ENCODE measurements at places on chromosomes 4 and X.

DNA sequence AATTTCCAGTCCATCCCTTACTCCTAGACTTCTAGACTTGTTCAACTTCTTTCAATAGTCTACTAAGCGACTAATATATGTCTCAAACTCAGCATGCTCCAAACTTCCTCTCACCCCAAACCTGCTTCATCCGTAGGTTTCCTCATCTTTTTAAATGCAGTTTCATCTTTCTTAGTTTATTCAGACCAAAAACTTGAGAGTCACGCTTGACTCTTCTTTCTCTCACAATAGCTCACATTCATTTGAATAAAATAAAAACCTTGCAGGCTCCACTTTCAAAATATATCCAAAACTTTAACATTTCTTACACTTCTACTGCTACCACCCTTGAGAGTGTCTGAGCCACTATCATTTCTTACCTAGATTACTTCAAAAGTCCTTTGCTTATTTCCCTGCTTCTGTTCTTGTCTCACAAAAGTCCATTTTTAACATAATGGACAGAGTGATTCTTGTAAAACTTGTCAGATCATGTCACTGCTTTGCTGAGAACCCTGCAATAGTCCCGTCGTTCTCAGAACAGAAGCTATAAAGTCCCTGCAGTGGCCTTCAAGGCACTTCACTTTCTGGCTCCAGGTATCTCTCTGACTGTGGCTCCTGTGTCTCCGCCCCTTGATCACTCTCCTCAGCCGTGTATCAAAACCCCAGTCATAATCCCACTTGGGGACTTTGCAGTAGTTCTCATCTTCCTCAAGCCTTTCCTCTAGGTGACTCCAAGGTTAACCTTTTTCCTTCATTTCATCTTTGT lies 167.6 kb downstream of the ARHGAP24 start:
- DNase-seq: no peak

- no peak for DNase-seq
Measured at GRCh38 chrX:116694046-116694445, 231.3 kb upstream of the CT83 start.

DNA sequence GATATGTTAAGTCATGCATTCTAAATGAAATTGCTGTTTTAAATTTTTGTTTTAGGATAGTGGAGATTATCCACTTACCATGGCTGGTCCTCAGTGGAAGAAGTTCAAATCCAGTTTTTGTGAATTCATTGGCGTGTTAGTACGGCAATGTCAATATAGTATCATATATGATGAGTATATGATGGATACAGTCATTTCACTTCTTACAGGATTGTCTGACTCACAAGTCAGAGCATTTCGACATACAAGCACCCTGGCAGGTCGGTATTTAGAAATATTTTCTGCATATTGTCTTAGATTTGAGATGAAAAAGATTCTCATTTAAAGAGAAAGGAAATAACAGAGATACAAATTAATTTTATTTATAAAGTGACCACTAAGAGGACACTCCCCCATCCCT lies 83.6 kb downstream of the STAG2 start:
- DNase-seq: no peak

- DNase-seq: peak; percentile 2
Measured at GRCh38 chr4:19030048-19030447, 1008.5 kb upstream of the LCORL start.

DNA sequence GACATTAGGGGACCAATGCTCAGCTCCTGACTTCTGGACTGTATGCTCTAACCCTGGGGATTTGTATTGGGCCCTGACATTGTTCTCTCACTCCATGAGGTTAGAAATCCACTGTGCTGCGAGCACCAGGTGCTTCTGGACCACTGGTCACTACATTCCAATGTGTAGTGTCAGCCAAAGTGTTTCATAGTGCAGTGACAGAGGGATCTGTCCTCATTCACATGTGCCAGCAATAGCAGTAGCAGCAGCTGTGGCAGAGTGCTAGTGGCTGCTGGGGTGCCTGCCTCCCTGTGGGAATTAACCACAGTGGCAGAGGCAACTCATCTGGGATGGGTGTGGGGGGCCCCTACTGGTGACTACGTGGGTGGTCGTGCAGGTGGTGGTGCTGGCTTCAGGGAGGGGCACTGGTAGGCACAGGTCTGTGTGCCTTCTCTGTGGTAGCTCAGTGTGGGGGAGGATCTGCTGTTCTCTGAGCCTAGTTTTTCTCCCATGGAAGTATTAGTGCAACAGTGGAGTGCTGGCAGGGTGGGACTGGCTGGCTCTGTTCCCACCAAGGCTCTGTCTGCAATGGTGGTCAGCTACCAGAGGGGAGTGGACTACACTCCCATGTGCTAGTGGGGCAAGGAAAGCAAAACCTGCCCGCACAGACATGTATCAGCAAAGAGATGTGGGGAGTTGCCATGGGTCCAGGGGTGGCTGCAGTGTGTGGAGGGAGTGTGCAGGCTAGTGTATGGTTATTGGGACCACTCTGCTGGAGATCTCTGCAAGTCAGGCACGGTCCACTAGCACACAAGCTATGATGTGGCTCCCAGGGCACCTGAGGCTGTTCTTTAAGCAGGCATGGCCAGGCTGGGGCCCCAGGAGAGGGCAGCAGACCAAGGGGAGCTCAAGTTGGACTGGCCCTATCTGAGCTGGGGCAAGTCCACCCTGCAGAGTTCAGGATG lies 78.5 kb downstream of the SCLT1 start:
- DNase-seq: no peak

GRCh38 chr4:34412233-34412632 lies 1832.1 kb downstream of the ARAP2 start:
- DNase-seq: no peak

DNA sequence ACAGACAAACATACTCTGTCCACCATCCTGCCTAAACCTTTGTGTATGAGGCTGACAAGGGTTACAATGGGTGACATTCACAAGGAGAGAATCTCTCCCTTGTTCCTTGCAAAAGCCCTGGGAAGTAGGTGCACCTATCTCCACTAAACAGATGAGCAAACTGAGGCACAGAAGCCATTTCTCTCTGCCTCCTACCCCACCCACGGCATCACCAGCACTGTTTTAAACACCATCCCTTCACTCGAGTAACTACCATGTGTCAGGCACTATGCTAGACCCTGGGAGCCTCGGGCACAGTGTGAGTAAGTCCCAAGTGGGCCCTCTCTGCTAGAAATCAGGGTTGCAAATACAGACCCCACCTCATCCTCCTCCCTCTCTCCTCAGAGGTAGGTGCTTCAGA lies 899 bp downstream of the LYAR start:
- DNase-seq: no peak

GRCh38 chr4:115219862-115220261 lies 106.4 kb upstream of the NDST4 start:
- DNase-seq: no peak

DNA sequence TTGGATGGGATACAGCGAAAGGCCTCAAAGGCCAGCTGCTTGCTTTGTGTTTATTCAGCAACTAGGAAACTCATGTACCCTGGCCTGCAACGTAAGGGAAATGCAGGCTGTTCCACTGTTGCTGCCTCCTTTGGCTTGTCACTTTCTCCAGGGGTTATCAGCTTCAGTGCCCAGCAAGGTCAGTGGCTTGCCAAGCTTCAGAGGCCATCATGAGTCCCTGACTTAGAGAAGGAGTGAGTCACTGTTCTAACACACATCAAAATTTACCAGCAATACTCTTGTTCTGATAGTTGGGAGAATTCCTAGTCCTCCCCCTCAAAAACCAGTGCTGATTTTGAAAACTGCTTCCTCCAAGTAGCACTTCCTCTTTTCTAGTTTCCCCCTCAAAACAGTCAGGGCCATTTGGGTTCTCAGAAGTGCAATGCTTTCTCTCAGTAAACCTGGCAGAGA lies 250.8 kb downstream of the ARHGAP24 start:
- DNase-seq: peak; percentile 62

- DNase-seq: no peak
Measured at GRCh38 chr4:173478913-173479283, 51.1 kb downstream of the HAND2 start.

DNA sequence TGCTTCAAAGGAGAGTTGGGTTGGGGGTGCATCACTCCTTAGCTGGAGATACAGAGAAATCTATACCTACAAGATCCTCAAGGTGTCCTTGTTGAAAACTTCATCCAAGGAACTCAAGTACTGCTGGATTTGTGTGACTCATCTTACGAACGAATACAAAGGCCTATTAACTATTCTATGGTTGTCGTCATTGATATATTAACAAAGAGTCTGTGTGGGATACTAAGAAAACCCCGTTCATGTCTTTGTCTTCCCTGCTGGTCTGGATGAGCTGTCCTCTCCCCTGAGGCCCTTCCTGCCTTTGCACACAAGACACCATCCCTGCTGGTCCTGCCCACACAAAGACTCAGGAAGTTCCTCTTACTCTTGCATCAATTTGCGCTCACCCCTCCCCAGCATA lies 54.9 kb upstream of the IRF2 start:
- DNase-seq: no peak

DNA sequence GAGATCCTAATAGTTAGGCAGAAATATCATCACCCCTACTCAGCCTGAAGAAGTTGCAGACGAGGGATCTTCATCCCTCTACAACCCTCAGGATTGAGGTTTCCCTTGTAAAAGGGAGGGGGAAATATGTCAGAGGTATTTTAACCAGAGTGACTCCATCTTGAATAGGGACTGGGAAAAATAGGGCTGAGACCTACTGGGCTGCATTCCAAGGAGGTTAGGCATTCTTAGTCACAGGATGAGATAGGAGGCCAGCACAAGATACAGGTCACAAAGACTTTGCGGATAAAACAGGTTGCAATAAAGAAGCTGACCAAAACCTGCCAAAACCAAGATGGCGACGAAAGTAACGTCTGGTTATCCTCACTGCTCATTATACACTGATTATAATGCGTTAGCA lies 17.5 kb downstream of the IL13RA2 start:
- DNase-seq: no peak

- DNase-seq: no peak
Measured at GRCh38 chrX:109707319-109707718, 25.7 kb downstream of the ACSL4 start.

- no peak for DNase-seq
Measured at GRCh38 chrX:100946299-100946927, 17.7 kb upstream of the XKRX start.

DNA sequence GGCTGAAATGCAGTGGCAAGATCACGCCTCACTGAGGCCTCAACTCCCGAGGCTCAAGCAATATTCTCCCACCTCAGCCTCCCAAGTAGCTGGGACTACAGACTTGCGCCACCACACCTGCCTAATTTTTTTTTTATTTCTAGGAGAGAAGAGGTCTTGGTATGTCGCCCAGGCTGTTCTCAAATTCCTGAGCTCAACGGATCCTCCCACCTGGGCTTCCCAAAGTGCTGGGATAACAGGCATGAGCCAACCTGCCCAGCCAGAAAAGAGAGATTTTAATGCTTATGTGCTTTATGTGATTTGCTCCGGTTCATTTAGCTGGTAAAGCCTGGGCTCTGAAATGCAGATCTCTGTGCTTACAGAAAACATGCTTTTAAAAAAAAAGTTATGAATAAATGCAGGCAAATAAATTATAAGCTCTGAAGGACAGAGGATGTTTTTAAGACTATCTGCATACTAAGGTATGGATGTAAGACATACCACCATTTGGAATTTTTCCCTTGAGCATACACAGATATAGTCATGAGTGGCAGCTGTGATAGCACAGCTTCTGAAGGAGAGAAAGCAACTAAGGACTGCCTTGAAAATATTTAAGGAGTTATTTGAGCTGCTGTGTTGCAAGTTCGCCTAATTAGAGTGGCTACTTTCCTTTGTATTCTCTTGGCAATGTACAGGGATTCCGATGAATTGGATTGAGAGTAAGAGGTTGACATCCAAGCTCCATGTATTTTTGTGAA lies 13.8 kb downstream of the GUCY1B1 start:
- DNase-seq: peak; percentile 19

Measured in cardiac muscle cell (in vitro differentiated cells and primary cell).